ENCODE measurements at places on chromosomes 5 and 9.

- no peak for DNase-seq
Observed at GRCh38 chr5:40442346-40442745, 237.4 kb upstream of the PTGER4 start.

DNA sequence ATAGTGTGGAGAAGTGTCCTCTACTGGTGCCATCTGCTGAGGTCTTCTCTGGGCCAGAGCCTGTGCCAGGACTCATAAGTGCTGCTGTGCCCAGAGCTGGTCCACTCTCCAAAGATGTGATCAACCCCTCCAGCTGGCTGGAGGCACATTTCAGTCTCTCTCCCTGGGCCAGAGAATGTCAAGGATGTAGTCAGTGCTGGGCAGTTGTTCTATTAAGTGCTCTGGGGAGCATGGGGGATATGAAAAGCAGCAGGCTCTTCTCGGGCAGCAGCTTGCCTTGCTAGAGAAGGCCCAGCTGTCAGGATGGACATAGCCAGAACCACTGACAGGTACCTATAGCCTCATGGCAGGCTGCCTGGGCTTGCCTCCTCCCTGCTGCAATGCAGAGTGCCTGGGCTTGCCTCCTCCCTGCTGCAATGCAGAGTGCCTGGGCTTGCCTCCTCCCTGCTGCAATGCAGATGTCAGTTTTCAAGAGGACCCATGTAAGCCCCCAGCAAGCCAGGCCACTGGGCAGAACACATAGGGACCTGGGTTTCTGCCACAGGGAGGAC, 157.2 kb upstream of the PANK3 start:
- no peak for DNase-seq

GRCh38 chr9:108377382-108377781, 478.4 kb downstream of the ACTL7B start:
- no peak for DNase-seq

- DNase-seq: no peak
Observed at GRCh38 chr5:159826351-159827214, 89.7 kb upstream of the ADRA1B start.

- no peak for DNase-seq
Observed at GRCh38 chr5:100872408-100873190, 30.5 kb downstream of the ST8SIA4 start.

GRCh38 chr9:131421691-131422090, 27.8 kb downstream of the PRRC2B start:
- no peak for DNase-seq

GRCh38 chr9:115668521-115668920, 485.1 kb upstream of the PAPPA start:
- DNase-seq: no peak

- no peak for DNase-seq
Observed at GRCh38 chr5:146626936-146627335, 110.9 kb upstream of the GPR151 start.

DNA sequence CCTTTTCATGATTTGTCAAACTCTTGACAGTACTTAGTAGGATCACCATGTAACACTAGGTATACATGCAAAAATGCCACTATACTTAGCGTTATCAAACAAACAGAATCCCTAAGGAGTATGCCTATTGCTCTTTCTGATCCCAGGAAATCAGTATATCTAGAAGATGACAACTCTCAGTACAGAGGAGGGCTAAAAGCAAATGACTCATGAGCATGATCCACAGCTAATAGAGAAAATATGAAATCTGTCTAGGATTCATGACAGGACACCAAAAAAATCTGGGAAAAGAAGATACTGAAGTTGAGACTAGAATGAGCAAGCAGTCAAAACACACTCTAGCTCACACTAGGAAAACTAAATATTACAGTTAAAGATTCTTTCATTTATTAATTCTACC, 89.2 kb downstream of the RAPGEF6 start:
- no peak for DNase-seq

- no peak for DNase-seq
Observed at GRCh38 chr5:72523960-72524582, 16.9 kb upstream of the ZNF366 start.

- DNase-seq: no peak
Observed at GRCh38 chr9:71752352-71752751, 16.0 kb downstream of the CEMIP2 start.

- DNase-seq: no peak
Observed at GRCh38 chr5:165244407-165244806, 1739.0 kb downstream of the MAT2B start.

GRCh38 chr5:103216137-103216536, 42.4 kb upstream of the MACIR start:
- DNase-seq: no peak

DNA sequence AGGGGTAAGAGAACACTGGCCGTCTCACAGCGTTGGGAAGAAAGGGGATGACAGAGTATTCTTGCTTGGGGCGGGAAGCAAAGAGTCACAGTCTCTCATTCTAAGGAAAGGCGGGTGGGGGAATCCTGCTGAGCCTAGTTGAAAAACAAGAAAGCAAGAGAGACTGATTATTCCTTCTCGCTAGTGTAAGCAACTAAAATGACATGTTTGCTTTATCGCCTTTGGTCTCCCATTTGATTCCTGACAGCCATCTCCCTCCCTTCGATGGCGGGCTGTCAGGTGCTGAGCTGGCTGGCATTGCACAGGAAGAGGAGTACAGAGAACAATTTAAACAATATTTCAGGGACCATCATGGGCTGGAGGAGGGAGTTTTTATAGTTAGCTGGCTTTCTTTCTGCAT, 331.3 kb downstream of the ASTN2 start:
- no peak for DNase-seq

GRCh38 chr5:161235569-161235968, 311.0 kb downstream of the GABRB2 start:
- DNase-seq: no peak

DNA sequence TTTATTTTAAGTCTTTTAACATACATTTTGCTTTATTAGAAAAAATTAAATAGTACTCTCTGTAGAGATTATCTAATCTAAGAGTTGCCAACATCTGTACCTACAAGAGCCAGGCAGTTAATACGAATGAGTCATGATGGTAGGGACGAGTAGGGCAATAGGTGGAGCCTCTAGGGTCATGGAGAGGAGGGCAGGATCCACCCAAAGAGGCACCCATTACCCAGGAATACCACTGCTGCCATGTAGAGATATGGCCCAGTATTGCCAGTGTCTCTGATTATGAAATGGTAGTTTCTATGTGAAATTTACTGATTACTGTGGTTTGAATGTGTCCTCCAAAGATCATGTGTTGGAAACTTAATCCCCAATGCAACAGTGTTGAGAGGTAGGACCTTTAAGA, 170.4 kb downstream of the PIK3R1 start:
- no peak for DNase-seq

- DNase-seq: no peak
Observed at GRCh38 chr9:130292106-130292505, 26.5 kb downstream of the HMCN2 start.

- no peak for DNase-seq
Observed at GRCh38 chr9:35771534-35771933, 17.5 kb upstream of the MSMP start.

DNA sequence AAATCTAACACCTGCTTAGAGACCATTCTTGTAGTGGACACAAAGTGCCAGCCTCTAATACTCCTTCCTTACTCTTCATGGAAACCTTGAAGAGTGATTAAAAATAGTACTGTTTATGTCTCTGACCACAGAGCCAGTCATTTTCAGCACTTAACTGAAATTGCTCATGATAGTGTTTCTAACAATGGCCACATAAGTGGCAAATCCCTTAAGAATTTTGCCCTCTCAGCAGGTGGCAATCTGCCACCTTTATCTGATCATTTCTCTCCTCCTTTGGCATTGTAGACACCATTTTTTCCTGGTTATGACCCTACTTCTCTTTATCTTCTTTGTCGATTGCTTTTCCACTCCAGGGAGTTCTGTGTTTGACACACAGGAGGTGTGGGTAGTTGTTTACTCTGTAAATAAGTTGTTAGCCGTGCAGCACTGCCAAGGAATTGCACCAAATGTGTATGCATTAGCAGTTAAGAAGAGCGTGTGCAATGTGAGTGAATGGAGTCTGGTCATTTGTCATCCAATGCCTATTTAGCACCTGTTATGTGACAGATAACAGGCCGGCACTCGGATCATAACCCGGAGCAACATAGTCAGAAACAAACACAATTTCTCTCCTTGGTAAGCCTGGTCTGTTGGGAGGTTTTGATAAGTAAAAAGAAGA, 36.8 kb upstream of the STARD4 start:
- no peak for DNase-seq

DNA sequence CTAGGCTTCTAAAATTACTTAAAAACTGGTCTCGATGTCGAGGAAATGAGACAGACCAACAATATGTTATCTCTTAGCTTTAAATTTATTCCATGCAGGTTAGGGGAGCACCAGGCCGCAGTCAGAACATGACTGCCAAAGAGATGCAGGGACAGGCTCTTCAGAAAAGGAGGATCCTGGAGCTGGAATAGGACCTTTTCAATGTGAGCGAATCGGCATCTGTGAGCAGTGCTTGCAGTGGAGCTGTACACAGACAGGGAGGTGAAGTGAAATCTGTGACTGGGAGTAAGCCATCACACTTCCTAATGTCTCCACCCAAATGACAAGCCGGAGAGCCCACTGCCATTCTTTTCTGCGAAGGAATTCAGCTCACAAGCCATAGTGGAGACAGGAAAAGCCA, 78.2 kb downstream of the EFNA5 start:
- DNase-seq: no peak

- no peak for DNase-seq
Observed at GRCh38 chr5:66440202-66440680, 156.0 kb upstream of the MAST4 start.

GRCh38 chr9:126703866-126704156, 90.1 kb downstream of the LMX1B start:
- peak; percentile 27 for DNase-seq

GRCh38 chr9:137756045-137756744, 121.4 kb upstream of the CACNA1B start:
- no peak for DNase-seq

GRCh38 chr5:56977822-56978221, 25.9 kb upstream of the MIER3 start:
- DNase-seq: no peak

DNA sequence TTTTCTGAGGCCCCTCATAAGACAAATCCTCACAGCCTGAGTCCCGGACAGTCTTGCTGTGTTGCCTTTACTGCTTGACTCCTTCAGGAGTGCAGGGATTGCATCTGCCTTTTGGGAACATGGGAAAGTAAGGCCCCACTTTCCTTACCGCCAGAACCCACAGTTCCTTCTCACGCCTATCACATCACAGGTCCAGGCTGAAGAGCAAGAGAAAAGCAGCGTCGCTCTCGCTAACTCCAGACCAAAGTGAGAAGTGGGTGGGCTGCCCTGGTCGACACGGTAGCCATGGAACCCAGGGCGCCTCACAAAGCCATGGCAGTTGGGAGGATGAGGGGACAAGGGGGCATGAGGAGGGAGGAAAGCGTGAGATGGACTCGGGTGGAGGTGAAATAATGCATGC, 7.9 kb upstream of the ZDHHC11 start:
- no peak for DNase-seq

Data from SK-N-SH (cell line).